COLO829 (cell line): ENCODE measurements at places on chromosomes 5 and 9.

- DNase-seq = no peak
These were observed 16.2 kb downstream of the ALDH1A1 start for GRCh38 chr9:72936679-72937078.

- no peak for DNase-seq
These were observed 19.5 kb downstream of the IRX2 start for GRCh38 chr5:2732004-2732403.

DNA sequence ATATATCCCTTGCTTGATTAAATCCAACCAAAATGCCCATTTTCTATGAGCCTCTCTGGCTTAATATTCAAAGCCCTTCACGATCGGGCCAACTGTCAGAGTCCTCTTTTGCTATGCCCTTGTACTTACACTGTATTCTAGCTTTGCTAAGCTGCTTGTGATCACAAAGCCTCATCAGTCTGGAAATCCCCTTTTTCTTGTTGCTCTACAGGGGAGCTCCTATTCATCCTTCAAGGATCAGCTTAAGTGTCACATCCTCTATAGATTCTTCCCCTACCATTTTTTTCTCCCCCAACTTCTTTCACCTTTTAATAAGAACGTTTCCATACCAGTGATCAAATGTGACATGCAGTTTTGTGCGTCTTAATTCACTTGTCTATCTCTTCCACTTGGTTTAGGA, 450.4 kb upstream of the CHD1 start:
- DNase-seq = no peak

GRCh38 chr5:132408965-132409364, 39.5 kb downstream of the SLC22A5 start:
- DNase-seq = no peak

DNA sequence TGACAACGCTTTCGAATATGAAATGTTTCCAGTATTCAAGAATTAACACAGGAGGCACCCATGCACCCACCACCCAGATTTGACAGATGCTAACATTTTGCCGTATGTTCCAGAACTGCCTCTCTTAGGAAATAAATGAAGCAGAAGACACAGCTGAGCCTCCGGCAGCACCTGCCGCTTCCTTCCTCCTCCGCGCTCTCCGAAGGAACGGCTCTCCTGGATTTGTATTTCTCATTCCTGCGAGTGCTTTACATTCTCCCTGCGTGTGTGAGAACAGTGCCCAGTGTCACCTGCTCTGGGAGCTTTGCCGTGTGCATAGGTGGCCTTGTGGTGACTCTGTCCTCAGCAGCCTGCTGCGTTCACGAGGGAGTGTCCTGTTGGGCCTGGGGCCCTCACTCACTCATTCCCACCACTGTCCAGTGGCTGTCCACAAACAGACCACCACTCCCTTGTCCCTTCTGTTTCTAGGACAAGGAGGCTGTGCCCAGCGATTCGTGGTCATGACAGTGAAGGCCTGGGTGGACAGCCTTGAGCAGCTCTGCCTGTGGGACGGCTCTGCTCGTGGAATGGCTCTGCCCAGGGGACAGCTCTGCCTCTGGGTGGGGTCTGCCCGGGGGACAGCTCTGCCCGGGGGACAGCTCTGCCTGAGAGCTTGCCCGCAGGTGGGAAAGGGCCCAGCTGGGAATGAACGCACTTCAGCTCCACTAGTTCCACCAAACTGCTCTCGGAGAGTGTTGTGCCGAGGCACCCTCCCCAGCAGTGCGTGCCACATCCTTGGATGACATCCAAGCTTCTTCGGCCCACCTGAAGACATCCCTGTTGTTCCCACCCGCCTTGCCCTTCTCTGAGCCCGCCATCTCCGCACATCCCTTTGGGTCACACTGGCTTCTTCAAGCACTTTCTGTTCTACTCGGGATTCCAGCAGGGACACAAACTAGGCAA, 170.5 kb upstream of the PPP1R26 start:
- DNase-seq = no peak

DNA sequence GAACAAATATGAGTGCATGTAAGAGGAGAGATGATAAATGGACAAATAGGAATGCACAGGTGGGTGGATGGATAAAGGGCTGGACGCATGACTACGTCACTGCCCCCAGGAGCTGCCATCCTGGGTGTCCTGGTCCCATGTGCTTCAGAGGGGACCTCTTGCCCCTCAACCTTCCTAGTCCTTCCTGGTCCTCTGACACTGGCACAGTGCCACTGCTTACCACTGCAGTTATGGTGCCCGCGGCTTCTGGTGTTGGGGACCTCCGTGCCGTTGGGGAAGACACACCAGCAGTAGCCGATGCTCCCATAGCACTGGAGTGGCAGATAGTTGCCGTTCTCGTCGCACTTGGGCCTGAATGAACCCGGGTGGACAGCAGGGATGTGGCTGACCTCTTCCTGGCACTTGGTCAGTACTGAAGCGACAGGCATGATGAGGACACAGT, 9.8 kb downstream of the CD74 start:
- DNase-seq = no peak

GRCh38 chr5:147417135-147417813, 92.6 kb downstream of the DPYSL3 start:
- no peak for DNase-seq

GRCh38 chr5:4941957-4942830, 197.9 kb upstream of the ADAMTS16 start:
- peak; percentile 10 for DNase-seq
